Germinal center (tissue), 1 donor: ENCODE measurements at places on chromosomes 4 and X.

DNA sequence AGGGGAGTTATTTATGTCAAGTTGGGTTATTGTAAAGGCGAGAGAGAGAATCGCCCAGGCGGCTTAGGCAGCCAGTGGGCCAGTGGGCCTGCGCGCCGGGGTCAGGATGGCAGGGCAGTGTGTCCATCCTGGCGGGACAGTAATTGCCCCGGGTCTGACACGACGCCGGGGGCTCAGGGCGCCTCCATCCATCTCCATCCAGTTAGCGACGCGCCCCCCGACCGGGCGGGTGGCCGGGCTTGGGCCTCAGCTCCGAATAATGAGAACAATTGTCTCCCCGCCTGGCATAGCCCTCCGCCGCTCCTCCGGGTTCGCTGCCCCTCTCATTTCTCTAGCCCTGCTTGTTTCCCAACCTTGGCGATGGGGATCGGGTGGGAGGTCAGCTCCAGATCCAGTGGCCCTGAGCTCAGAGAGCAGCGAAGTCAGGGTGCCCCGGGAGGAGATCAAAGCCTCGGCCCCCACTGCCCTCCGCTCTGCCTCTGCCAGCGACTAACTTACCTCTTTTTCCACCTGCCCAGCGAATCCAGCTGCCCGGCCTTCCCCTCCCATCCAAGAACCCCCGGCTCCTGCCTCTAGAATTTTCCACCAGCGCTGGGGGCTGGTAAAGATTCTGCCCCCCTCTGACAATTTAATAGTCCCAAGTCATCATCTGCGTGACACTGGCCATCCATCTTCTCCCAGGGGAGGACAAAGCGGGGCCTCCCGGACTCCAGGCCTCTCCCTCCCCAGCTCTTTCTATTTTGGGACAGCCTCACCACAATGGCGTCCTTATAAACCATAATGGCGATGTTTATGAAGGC, 56.9 kb upstream of the TMEM33 start:
- DNase-seq: no peak

GRCh38 chr4:159497936-159498335, 395.1 kb downstream of the RAPGEF2 start:
- no peak for DNase-seq

DNA sequence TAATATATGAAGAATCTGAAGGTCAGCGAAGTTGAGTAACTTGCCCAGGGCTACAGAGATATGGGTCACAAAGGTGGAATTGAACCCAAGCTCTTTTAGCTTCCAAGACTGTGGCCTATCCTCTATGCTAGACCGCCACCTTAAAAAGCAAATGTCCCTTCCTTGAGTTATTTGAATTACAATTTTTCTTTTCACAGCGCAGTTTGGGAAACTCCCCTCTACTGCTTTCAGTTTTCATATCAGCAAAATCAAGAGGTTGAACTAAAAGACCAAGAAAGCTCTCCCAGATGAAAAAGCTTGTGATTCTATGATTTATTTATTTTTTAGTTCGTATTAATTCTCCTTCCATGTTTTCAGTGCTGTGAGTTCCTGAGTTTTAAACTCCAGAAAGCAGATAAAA, 174.5 kb upstream of the C1QTNF7 start:
- DNase-seq: no peak

GRCh38 chrX:100939333-100939732, 10.6 kb upstream of the XKRX start:
- no peak for DNase-seq
